ENCODE measurements at places on chromosomes 4 and X. TPM values are rescaled to one million over a fixed set of nuclear protein-coding genes. Genes with fewer than 3 reads are reported as not detected.

DNA sequence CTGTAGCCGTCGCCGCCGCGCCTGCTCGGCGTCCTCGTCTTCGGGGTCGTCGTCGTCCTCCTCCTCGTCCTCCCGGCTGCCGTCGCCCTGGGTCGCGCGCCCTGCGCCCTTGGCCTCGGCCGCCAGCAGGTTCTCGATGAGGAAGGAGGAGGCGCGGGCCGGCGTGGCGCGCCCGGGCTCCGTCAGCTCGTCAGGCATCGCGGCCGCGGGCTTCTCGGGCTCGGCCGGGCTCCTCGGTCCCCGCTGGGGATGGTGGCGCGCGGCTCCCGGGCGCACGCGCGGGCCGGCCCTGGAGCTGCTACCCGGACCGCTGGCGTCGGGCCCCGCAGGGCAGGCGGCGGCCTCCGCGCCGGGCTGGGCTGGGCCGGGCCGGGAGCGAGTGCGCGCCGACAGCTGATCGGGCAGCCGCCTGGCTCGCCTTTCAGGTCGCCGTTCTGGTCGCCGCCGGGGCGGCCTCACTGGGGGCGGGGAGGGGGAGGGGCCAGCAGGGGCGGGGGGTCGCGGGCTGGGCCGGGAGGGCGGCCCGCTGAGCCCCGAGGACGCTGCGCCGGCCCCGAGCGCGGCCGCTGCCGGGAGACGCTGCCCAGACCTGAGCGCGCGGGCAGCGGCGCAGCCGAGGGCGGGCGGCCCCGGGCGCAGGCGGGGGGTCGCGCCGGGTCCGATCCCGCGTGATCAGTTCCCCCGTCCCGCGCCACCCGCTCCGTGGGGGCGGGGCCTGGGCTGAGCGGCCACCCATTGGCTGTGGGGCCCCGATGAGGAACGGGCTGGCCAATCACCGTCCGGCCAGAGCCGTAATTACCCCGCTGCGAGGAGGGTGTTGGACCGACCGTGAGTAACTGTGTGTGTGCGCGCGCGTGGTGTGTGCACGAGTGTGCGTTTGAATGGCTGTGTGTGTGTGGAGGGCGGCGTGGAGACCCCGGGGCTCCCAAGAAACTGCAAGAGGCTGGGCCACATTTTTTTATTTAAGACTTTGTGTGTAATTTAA, at the start of gene HMX1:
Gene HMX1, minus strand, starts transcription at position 423 of the 985 bp plus-strand sequence. Its CDS starts 225 bp downstream, at position 198.
- no peak for DNase-seq

GRCh38 chr4:76729460-76729859, 168.5 kb downstream of the SOWAHB start:
- DNase-seq: no peak

DNA sequence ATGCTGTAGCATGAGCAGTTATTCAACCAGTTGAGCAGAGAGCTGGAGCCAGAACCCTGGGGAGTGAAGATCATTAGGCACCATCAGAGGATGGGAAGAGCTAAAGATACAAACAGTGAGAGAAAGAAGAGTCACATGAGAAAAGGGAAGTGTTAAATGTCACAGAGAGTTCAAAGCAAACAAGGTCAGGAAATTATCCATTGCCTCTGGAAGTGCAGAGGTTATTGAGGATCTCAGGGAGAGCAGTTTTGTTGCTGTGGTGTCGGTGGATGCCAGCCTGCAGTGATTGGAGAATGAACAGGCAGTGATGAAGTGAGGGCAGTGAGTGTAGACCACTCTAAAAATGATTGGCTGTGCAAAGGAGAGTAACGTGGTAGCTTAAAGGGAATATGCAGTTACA, 17.7 kb downstream of the SPARCL1 start:
- no peak for DNase-seq

DNA sequence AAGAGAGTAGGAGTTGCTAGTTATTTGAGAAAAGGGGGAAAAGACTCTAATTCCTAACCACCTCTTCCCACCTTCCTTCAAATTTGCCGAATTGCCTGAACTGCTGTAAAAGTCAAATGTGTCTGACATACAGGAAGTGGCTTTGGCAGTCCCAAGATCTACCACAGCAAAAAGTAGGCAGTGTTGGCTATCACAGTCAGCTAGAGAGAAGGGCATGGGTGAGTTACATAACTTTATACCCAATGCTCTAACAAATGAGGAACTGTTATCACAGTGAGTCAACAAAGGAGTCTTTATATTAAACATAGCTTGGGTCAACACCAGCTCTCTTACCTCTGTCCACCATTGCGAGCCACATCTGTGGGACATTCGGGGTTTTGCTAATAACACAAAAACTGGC, 2.4 kb upstream of the MBNL3 start:
- no peak for DNase-seq

ANXA5 gene
- total RNA-seq: 521 TPM

GPR82 gene
- total RNA-seq: not detected

DNA sequence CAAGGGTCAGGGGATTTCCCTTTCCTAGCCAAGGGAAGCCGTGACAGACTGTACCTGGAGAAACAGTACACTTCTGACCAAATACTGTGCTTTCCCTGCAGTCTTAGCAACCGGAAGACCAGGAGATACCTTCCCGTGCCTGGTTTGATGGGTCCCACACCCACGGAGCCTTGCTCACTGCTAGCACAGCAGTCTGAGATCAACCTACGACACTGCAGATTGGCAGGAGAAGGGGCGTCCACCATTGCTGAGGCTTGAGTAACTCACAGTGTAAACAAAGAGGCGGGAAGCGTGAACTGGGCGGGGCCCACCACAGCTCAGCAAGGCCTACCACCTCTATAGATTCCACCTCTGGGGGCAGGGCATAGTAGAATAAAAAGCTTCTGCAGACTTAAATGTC, 48.7 kb upstream of the SRD5A3 start:
- no peak for DNase-seq

ARMCX1 gene
- 17.8 TPM for total RNA-seq

GAB1 gene
- 8.1 TPM for total RNA-seq

DNA sequence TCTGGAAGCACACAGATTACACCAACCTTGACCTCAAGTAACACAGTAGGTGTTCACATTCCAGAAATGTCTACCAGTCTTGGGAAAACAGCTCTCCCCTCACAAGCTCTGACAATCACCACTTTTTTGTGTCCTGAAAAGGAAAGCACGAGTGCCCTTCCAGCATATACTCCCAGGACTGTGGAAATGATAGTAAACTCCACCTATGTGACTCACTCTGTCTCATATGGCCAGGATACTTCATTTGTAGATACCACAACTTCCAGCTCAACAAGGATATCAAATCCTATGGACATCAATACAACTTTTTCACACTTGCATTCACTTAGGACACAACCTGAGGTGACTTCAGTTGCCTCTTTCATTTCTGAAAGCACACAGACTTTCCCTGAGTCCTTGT, 46.9 kb downstream of the ADGRG4 start:
- DNase-seq: no peak

DNA sequence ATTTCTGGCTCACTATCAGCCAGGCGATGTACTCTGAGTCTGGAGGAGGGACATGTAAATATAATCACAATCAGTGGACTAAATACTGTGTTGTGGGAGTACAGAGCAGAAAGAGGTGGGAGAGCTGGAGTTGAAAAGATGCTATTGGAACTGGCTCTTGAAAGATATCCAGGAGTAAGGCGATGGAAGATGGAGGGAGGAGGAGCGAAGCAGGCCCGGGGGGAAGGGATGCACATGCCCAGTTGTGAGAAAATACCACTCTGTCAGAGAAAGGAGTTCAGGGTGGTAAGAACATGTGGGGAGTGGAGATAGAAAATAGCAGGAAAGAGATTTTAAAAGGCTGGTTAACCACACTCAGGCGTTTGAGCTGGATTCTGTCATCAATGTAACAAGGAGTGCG, 216.9 kb upstream of the ETNPPL start:
- no peak for DNase-seq

- no peak for DNase-seq
Measured at GRCh38 chr4:123583043-123583442, 186.4 kb downstream of the SPRY1 start.
